ENCODE measurements at places on chromosomes 3 and 15. TPM values are rescaled to one million over a fixed set of nuclear protein-coding genes. Genes with fewer than 3 reads are reported as not detected.

The RTP4 gene
- total RNA-seq = 1.8 TPM

The CCR1 gene
- total RNA-seq = 0.52 TPM

The EPHB1 gene
- total RNA-seq = 0.40 TPM

The ADAMTSL3 gene
- 1.4 TPM for total RNA-seq

The TNFAIP8L3 gene
- 7.3 TPM for total RNA-seq

GRCh38 chr15:72965671-72966070 lies 86.6 kb upstream of the NEO1 start:
- no peak for ATAC-seq

GRCh38 chr3:154886437-154886836 lies 193.7 kb upstream of the MME start:
- no peak for ATAC-seq

- no peak for ATAC-seq
These were observed 13.4 kb downstream of the RTP1 start for GRCh38 chr3:187210545-187211327.

DNA sequence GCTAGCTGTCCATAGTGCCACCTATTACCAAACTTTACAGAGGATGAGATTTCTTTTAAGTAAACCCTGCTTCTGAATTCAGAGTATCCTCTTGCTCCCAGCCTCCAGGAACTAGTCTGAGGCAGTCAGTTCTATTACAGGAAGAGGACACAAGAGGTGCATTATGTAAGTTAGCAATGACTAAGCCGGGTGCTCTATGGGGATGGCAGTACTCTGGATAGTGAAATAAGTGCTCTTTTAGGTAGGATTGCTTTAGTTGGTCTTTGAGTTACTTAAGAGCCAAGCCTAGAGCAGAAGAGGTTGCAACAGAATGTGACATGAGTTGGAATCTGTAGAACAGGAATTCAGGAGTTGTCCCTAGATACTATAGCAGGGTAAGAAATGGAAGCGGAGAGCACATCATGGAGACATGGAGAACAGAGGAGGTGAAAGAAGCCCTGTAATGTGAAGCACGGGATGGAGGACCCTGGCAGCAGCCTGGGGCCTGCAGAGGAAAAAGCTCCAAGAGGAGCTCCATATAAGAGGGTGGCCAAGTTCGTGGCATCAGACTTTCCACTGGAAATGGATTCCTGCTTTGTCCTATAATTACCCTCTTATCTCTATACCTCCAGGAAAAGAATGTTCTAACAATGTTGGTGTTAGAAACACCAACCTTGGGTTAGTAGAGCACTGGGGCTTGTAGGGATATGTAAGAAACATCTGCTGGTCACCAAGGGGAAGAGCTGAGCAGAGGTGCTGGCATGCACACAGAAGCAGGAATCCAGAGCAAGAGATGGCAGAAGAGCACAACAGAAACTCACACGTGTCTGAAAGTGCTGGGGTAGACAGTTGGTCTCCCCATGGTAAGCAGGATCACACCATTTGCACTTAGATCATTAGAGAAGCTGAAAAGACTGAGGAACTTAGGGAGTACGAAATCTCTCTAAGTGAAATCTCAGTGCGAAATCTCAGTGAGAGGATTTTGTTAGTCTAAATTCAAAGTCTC lies 851.1 kb downstream of the FHIT start:
- peak; percentile 78 for ATAC-seq

DNA sequence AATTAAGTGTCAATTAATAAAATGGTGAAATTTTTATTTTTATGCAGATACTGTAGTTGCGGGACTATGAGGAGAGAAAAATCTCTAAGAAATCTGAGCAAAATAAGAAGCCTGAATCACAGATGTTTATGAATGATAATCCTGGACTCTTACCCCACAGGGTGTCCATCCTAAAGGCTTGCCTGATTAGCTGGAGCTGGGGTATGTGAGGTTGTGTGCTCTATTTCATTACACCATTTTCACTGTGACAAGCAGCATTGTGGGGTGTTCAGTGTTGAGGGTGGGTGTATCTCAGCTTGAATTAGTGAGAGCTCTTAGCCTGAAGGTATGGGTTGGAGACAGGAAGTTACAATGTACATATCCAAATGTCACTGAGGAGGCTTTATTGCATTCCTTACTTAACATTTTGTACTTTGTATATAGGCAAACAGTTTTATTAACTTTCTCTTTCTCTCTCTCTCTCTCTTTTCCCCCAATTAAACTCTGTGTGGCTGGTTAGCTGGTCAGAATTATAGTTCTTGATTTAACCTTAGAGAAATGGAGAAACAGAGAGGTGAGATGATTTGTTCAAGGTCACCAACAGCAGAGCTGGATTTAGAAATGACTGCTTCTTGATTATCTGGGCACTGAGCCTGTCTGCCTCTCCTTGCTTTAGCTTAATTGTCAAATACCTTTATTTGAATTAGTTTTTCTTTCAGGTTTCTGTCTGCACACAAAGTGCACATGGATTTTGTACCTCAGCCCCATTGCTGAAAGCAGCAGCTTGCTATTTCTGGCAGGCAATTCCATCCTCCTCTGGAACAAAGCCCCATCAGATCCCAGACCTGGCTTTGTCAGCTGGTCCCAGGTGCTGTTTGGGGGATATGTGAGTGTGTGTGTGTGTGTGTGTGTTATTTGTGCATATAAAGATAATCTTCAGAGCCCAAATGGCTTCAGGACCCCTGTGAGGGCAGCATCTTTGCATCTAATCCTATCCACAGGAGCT lies 35.8 kb downstream of the GJD2 start:
- no peak for ATAC-seq

DNA sequence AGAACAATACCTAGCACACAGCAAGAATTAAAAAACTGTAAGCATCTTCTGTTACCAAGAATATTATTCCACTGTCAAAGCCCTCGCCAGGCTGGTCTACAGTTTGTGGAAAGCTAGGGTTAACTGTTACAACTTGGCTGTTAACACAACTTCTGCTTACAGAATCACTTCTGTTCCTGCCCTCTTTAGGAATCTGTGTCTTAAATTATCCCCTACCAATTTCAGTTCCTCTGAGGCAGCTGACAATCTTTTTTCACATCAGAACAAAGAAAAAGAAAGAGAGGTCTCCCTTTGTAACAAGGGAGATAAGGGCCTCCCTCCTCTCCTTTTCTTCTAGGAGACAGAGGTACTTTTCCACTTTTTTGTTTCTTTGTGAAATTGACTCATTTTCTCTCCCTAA lies 188.9 kb downstream of the FMN1 start:
- ATAC-seq = no peak

DNA sequence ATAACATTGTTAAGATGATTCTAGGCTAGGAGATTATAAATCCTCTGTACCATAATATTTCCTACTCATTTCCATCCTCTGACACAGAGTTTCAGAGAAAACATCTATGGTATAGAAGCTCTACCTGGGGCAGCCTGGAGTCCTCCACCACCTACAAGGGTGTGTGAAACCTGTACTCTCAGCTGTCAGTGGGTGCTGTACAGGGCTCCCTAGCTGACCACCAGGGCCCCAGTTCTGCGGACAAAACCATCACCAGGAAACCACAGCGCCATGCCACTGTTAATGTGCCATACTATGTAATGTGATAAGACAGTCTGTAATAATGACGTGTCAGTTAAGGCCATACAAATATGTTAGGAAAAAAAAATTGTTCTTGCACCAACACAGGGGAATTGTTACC lies 7.1 kb downstream of the RORA start:
- ATAC-seq = no peak

- ATAC-seq = no peak
These were observed 15.3 kb upstream of the NRROS start for GRCh38 chr3:196624067-196624790.

DNA sequence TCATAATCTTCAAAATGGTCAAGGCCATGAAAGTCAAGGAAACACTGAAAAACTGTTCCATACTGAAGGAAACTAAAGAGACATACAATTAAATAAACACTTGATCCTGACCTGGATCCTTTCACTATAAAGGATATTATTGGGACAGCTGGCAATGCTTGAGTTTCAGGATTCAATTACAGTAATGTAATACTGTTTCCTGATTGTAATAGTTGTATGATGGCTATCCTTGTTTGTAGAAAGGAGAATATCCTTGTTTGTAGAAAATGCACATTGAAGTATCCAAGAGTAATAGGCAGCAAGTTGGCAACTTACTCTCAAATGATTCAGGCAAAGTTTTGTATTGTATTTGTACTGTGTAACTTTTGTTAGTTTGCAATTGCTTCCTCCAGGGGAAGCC lies 4.6 kb downstream of the CIDEC start:
- ATAC-seq = no peak

DNA sequence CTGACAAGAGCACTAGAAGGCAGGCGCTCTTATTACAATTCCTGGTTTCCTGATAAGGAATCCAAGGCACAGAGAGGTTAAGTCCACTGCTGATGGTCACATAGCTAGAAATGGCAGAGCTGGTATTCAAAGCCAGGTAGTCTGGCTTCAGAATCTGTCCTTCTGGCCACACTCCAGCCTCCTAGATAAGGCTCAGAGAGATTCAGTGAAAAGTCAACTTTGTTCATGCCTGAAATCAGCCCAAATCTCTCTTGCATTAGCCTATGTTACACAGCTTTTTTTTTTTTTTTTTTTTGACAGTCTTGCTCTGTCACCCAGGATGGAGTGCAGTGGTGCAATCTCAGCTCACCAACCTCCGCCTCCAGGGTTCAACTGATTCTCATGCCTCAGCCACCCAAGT lies 21.1 kb upstream of the CMTM8 start:
- ATAC-seq = no peak

- no peak for ATAC-seq
These were observed 14.8 kb downstream of the HRH1 start for GRCh38 chr3:11168881-11169805.

DNA sequence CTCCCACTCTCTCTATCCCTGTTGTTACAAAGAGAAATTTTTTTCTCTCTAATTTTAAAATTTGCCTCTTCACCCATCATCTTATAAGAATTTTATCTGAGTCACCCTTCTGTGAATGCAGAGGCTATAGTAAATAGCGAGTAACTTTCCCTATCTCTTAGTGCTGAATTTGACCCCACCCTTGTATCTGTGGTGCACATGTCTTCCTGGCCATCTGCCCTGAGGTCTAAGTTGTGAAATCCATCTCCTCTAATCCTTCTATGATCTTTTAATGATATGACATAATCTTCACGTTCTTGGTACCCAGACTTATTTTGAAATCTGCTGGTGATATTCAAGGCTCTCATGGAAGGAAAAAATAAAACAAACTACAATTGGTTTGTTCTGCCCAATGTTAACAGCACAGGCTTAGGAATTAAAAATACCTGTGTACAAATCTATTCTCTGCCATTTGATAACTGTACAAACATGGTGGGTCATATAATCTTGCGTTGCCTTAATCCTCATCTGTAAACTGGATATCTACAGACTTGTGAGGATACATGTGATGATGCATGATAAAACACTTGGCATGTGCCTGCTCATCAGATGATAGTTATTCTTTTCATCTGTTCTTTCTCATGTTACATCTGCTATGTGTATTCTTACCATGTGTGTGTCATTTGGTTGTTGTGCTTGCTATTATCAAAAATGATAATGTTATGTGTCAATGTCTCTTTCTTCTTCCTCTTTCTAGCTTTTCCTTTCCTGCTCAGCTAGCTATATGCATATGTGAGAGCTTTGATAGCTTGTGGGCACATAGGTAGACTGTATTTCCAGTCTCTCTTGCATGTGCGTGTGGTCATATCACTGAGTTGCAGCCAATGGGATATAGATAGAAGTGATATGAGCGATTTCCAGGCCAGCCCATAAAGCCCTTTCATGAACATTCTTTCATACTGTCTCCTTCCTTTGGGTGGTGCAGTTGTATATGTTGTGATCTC lies 13.7 kb upstream of the CCR3 start:
- no peak for ATAC-seq

DNA sequence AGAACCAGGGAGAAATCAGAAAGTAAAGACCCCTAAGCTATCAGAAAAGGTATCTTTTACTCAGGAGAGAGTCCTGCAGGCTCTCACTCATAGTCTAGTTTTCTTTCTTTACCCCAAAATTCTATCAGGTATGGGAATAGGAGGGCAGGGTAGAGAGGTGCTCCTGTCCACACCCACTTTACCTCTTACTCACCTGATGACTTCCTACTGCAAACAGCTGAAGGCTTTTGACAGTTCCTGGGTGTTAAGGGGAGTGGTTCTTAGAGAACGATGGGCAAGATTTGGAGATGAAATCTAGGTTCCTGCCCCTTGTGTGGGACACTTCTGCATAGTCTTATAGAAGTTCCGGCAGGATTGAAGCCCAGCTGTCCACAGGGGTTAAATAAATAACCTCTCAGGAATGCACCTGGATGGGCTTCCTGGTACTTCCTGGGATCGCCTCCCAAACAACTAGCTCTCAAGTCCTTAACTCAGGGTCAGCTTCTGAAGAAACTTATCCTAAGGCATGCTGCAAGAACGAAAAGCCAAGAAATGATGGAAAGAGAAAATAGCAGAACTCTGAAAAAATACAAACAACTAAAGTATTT lies 10.8 kb upstream of the TNFAIP8L3 start:
- ATAC-seq = peak; percentile 53

GRCh38 chr15:91472316-91472756 lies 372.3 kb downstream of the SV2B start:
- ATAC-seq = no peak

GRCh38 chr3:139202226-139202958 lies 141.4 kb upstream of the MRPS22 start:
- no peak for ATAC-seq

DNA sequence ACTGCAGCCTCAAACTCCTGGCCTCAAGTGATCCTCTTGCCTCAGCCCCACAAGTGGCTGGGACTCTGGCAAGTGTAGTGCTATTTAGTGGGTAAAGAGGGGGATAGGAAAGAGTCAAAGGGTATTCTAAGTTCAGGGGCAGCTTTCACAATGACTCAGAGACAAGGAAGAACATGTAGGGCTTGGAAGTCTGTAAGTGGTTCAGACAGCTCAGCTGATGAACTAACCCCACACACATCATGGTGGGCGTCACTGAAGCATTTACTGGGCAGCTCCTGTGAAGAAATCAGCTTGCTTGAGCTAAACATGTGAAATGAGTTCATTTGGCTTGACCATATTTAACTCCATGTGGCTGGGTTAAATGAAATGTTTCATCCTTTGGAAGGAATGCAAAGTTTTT lies 34.6 kb upstream of the THSD4 start:
- ATAC-seq = peak; percentile 70

DNA sequence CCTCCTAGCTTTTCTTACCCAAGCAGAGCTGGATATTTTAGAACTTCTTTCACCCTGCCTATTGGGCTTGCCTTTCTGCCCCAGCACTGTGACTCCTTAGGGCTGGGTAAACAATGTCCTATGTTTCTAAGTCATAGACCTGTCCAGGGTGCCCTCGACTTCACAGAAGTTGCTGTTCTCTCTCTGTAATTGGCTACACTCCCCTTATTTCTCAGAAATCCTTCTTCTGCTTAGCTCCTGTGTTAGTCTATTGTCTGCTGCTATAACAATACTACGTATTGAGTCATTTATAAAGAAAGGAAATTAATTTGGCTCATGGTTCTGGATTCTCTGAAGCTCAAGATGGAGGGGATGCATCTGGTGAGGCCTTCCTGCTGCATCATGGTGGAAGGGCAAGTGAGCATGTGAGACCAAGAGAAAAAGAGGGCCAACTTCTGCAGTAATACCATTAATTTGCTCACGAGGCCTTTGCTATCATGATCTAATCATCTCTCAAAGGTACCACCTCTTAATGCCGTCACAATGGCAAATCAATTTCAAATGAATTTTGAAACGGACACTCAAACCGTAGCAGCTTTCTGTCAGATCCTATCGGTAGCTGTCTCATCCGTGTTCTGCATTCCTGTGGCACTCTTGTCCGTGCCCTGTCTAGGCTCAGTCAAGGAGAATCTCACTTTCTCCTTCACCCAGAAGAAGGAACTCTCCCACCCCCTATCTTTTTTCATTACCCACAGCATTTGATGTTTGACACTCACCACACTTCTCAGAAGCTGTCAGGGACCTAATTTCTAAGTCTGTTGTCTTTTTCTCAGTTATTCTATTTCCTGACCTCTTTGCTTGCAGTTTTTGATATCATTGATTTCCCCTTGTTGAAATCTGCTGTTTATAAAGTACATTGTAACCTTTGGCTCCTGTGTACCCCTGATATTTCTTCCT lies 22.3 kb upstream of the GPR171 start:
- no peak for ATAC-seq

Data from esophagus mucosa (tissue), 1 donor.